Foreskin fibroblast (primary cell): ENCODE measurements at places on chromosomes 11 and 22.

DNA sequence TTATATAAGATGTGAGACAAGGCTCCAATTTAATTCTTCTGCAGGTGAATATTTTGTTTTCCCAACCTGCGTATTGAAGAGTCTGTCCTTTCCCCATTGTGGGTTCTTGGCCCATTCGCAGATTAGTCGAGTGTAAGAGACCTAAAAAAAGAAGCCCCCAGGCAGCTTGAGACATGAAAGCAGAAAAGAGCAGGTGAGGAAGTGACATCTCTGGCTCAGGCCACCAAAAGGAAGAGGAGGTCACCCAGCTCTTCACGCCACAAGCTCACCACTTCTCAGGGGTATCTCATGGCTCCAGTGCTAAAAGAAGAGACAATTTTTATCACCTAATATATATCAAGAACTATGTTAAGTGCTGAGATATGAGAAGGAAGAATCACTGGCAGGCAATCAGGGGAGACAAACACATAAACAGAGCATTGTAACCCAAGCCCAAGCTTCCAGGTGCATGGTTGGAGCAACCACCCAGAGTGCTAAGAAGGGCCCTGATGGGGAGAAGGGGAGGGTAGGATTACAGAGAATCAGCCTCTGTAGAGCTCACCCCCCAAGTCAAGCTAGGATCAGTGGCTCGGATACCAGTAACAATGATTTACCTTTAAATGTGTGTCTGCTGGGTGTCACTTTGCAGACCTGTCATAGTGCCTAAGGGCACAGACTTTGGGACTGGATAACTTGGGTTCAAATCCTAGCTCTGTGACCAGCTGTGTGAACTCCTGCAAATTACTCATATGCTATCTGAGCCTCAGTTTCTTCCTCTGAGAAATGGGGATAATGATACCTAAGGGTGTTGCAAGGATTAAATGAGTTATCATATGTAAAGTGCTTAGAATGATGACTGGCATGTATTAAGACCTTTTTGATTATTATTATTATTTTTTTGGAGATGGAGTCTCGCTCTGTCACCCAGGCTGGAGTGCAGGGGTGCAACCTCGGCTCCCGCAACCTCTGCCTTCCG lies 39.2 kb downstream of the MCHR1 start:
- DNase-seq, result no peak

DNA sequence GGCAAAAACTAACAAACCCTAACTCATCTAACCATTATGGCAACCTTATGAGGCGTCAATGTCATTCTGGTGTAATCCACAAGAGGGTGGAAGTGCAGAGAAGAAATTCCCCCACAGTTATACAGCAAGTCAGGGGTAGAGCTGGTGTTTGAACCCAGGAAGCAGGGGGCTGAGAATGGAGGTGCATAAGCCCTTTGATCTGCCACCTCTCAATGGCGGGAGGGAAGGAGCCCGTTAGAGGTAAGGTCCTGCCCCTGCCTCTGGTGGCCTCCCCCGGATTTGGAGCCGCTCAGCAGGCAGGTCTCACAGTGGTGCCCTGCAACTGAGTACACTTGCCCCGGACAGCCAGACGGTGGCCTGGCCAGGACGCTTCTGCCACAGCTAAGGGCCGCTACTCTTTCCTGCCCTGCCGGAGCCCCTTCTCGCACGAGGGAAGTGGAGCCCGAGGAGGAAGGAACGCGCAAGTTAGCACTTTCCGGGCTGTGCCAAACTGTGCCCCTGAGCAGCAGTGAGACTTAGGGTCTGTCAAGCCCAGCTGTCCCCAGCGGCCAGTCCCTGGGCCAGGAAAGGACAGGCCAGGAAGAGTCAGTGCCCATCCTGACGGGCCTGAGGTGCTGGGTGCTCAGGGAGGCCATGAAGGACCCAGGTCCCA lies 1.1 kb downstream of the FXYD2 start:
- no peak for DNase-seq

DNA sequence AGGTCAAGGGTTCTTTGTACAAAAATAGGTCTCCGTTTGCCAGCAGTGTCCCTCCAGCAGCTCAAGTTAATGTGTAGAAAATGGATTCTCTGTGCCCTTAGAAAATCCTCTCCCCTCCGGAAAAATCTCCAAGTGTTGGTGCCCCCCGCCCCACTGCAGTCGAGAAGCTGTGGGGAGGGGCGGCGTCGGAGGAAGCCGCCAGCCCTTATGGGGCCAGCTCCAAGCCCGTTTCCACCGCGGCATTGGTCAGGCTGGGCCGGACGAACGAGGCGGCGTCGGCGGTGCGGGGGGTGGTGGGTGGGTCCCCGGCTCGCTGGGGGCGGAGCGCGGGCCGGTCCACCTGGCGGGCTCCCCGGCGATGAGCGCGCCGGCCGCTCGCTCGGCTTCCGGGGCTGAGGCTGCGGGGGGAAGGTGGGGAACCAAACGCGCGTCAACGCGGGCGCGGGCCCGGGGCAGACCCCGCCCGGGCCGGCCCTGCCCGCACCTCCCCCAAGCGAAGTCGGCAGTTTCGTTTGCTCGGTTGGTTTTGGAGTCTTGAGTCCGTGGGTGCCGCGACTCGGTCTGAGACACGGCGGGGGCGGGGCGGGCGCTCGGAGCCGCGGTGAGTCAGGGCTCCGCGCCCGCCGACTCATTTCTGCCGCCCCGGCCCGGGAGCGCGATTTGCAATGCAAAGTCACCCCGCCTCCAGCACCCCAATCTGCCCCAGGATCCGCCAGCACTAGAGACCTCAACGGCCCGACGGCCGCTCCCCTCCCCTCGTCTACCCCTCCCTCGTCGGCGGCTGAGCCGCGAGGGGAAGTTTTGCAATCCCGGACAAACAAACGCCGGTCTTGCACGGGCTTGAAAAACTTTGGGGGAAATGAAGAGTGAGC lies 1.4 kb downstream of the ASCL2 start:
- peak; percentile 50 for DNase-seq

DNA sequence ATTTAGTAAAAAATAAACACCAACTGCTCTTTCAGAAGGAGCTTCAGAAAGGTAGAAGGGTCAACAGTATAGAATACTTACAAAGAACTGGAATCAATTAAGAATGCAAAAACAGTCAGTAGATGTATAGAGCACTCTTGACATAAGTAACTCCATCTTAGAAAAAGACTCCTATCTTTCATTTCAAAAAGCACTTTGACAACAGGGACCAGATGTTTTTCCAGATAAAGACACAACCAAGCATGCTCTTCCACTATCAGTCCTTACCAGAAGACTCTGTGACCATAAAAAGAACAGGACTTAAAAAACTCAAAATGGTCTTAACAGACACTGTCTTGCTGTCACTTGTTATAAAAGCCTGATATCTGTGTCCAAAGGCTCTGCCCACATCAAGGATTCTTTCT lies 5.2 kb downstream of the SLC25A17 start:
- DNase-seq, result no peak

- DNase-seq, result no peak
Measured at GRCh38 chr11:79342236-79342635, 98.6 kb downstream of the TENM4 start.

DNA sequence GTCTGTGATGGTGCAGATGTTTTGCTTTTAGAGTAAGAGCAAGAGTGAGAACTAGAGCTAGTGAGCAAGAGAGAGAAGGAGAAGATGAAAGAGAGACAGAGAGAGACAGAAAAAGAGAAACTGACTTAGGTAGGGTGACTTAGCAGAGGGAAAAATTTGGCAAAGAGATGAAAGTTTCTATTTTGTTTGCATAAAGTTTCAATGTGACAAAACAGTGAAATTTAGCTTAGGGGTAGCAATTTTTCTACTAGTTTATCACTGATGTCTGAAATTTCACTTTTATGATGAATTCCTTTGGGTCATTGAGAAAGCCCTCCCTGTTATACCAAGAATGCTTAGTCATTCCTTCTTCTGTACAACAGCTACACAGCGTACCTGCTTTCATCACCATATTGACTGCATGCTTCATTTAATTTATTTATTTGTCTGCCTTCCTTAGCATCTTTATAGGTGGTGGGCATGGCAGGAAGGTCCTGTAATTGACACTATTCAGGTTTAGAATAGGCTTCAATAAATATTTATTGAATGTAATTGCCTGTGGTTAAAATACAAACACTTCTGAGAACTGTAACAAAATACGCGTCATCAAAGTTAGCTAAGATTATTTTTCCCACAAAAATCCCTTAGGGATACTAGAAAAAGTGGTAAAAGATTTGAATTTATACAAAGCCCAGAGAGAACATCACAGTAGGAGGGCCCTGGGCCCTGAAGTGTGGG lies 19.9 kb upstream of the CTSC start:
- DNase-seq, result no peak

- DNase-seq, result no peak
Measured at GRCh38 chr11:44863231-44863630, 87.5 kb downstream of the TP53I11 start.

GRCh38 chr22:47411006-47411405 lies 648.6 kb downstream of the TBC1D22A start:
- no peak for DNase-seq

GRCh38 chr22:43446037-43446803 lies 34.4 kb downstream of the MPPED1 start:
- DNase-seq, result no peak

DNA sequence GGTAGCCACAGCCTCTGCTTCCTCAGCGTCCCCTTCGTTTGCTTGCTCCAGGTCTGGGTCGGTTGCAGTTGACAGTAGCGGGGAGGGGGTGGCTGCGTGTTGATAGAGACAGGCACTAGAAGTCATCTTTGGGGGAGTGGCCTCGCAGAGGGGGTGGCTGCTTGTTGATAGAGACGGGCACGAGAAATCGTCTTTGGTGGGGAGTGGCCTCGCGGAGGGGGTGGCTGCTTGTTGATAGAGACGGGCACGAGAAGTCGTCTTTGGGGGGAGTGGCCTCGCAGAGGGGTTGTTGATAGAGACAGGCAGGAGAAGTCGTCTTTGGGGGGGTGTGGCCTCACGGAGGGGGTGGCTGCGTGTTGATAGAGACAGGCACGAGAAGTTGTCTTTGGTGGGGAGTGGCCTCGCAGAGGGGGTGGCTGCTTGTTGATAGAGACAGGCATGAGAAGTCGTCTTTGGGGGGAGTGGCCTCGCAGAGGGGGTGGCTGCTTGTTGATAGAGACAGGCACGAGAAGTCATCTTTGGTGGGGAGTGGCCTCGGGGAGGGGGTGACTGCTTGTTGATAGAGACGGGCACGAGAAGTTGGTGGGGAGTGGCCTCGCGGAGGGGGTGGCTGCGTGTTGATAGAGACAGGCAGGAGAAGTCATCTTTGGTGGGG lies 328.3 kb downstream of the TBC1D22A start:
- peak; percentile 41 for DNase-seq

DNA sequence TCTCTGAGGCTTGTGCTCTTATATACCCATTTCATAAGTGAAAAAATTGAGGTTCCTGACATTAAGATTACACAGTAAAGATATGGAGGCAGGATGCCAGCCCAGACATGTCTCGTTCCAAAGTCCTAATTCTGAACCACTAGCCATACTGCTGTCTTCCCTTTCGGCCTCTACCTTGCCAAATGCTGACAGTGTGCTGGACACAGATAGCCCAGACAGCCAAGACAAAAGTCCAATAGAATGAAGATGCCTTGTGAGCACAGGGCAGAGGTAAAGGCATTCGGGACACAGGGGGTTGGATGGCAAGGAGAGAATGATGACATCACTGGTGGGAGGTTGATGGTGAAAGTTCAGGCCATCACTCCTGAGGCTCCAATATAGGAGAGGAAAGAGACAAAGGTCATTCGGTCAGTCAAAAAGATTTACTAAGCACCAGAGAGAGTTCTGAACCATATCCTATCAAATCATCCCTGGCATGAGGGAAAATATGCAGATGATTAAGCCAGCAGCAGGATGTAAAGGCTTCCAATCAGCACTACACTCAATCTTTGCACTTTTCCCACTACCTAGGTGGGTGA lies 174.0 kb upstream of the MTMR2 start:
- DNase-seq, result no peak

GRCh38 chr11:19382131-19382611 lies 141.4 kb upstream of the E2F8 start:
- DNase-seq, result no peak

- peak; percentile 76 for DNase-seq
Measured at GRCh38 chr11:117199053-117199915, at the start of gene TAGLN. TSS of gene TAGLN (plus strand) at chr11:117199370. CDS start at chr11:117203014, 3,644 bp downstream.

GRCh38 chr22:44707752-44708151 lies 5.7 kb downstream of the PRR5 start:
- peak; percentile 56 for DNase-seq

GRCh38 chr22:19718456-19719049 lies 4.2 kb downstream of the SEPTIN5 start:
- DNase-seq, result no peak

GRCh38 chr22:29341849-29342127 lies 26.3 kb upstream of the RASL10A start:
- no peak for DNase-seq

DNA sequence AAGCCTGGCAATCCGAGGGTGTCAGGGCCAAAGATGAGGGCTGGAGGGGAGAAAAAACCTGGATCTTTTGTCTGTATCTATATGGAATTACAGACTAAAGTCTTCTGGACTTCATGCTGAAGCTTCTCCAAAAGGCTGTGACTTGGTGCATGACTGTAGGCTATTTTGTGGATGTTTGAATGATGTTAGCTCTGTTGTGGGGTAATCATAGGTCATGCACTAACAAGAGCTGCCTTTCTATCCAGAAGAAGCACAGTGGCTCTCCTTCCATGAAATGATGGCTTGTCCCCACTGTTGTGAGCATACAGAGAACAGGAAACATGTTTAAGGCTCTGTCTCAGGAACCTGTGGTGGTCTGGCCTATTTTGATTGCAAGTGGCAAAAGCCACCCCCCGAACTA lies 263.3 kb upstream of the PLET1 start:
- DNase-seq, result no peak

DNA sequence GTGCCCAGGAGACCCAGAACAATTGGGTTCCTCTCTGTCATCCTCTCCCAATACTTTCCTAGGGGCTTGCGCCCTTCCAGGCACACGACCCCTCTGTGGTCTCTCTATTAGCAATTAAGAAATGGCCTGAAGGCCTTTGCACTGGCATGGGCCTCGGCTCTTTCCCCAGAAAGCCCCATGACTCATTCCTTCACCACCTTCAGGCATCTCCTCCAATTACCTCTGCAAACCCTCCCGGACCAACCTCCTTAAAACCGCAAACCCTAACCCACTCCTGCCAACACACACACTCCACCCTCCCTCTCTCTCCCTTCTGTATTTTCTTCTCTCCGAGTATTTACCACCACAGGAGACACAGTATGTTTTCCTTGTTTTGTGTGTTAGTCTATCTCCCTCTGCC lies 36.7 kb downstream of the LARGE1 start:
- DNase-seq, result no peak

DNA sequence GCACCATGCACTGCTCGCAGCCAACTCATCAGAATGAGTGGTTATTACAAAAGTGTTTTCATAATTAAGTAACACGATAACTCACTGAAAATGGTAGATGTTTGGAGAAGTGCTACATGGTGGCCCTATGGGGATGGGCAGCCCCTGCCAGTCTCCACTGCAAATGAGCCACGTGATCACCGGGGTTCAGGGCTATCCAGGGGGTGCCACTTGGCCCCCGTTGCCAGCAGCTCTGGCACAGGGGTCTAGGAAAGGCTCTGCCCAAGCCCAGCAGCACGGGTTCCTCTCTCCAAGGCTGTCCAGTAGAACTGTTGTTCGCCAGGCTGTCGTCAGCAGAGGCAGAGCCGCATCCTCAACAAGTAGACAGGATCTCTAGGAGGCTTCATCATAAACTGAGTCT lies 382.1 kb upstream of the B3GAT1 start:
- DNase-seq, result no peak
